Hindlimb muscle (tissue), 1 donor: ENCODE measurements at places on chromosomes 11 and 22.

GRCh38 chr11:110196241-110196754 lies 100.1 kb downstream of the RDX start:
- no peak for DNase-seq

GRCh38 chr22:21945453-21946261 lies 7.0 kb downstream of the PPM1F start:
- no peak for DNase-seq

DNA sequence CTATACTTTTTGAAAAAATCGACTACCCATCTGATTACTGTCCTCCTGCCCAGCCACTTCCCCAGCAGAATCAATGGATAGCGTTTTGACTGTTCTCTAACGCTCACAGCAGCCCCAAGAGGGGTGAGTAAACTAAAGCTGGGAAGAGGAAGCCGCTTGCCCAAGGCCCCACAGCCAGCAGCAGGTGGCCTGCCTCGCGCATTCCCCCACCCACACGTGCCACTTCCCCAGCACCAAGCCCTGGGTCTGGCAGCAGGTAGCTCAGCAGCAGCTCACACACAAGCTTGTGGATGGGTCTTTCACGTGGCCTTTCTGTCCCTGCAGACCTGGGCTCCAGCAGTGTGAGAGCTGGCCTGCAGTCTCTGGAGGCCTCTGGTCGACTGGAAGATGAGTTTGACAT lies 34.3 kb downstream of the TOM1 start:
- DNase-seq = no peak

DNA sequence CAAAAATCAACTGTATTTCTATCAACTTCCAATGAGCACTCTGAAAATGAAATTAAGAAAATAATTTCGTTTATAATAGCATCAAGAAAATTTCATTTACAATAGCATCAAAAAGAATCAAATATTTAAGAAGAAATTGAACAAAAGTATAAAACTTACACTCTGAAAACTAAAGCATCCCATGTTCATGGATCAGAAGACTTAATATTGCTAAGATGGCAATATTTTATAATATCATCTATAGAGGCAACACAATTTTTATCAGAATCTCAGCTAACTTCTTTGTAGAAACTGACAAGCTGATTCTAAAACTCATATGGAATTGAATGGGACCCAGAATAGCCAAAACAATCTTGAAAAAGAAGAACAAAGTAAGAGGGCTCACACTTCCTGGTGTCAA lies 19.9 kb downstream of the NUP160 start:
- no peak for DNase-seq

DNA sequence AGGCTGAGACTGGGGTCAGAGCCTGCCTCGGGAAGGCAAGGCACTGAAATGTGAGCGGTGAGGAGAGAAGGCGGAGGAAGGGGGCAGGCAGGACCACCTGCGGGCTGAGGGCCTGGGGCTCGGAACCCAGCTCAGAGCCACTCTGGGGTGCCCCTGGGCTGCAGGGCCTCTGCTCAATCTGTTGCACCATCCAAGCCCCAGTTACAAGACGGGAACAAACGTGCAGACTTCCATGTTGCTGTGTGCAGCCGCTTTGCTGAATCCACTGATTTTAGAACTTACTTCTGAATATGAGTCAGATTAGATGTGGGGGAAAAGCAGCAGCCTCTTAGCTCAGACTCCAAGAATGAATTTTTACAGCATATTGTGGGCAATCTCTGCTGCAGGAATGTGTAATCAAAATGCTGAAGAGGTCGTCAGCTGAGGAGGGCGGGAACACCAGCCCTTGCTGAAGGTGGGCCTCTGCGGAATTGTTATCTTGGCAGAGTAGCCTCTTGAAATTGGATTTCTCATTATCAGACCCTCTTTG lies 21.6 kb downstream of the PARVG start:
- DNase-seq = no peak

- no peak for DNase-seq
Measured at GRCh38 chr11:100827934-100828661, 141.0 kb downstream of the ARHGAP42 start.

- DNase-seq = no peak
Measured at GRCh38 chr22:48675830-48676145, 1151.9 kb downstream of the BRD1 start.

- no peak for DNase-seq
Measured at GRCh38 chr11:71447791-71448256, 369 bp downstream of the DHCR7 start.

DNA sequence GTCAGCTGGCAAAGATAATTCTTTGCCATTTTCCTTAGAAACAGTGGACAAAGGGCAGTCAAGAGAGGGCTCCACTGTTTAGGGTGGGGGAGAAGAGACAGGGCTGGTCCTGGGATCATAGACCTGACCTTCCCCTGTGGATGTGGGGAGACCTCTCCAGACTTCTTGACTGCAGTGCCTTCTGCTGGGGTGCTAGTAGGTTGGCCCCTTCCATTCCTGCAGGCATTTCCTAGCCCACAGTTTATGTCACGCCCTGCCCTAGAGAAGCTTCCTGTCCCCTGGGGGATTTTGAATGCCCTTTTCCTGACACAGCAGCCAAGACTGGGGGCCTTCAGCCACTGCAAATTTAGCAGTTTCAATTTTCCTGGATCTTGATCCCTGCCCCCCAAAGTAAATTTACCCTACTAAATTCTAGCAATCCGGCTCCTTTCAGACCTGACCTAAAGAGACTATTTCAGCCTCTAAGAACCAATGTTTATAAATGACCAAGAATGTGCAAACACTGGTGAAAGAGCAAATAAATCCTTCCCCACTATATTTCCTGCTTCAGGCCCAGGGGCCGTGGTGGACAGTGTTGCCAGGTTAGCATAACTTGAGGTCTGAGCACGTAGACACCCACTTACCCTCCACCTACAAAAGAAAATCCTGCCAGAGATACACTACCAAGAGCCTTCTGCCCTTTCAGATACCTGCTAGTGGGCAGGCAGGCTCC lies 58.4 kb downstream of the PPFIBP2 start:
- DNase-seq = no peak

DNA sequence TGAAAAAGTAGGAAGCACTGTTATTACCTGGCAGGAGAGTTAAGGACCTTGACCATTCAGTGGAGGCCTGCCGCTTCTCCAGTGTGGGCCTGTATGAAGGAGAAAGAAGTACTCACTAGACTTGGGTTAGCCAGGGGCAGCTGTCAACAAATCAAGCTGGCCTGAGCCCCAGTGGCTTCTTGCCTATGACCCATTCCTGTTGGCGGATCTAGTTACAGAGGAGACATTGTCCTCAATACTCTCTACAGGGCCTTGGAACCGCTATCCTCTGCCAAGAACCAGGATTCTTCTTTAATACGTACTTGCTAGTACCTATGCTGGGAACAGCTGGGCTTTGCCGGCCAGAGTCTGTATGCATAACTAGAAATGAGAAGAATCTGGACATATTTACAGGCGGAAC lies 68.1 kb downstream of the ALX4 start:
- no peak for DNase-seq

GRCh38 chr22:25410849-25411248 lies 153.6 kb upstream of the GRK3 start:
- DNase-seq = no peak

GRCh38 chr11:99366546-99366945 lies 345.8 kb downstream of the CNTN5 start:
- no peak for DNase-seq

DNA sequence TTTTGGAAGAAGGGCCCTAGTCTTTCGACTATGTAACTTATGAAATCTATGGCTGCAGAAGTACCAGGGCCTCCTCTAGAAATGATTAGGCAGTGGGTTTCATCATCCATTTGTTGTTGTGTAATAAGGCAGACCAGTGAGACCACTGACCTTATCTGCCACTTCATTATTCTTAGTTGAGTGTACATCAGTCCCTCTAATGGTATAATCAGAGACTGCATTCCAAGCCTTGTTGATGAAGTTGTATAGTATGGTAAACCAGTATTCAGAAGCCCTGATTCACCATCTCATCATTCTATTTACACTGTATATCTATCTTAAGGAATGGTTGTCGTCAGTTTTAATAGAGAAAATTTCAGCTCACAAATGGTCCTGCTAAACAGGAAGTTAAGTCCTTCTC lies 32.2 kb upstream of the GRIA4 start:
- DNase-seq = peak; percentile 0

DNA sequence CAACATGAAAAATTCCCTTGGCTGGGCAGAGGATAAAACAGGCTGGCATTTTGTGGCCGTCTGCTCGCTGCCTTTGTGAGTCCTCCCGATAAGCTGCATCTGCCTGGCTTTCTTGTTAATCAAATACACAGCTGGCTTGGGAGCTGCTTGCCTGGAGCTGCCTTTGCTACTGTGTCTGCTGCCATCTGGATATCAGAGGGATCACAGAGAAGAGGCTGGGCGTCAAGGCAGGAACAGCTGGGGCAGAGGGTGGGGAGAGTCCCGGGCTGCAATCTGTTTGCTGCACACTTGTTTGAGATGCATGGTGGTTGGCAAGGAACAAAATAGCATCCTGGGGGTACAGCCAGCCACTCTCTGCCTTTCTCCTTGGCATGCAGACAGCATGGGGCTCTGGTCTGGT lies 36.0 kb downstream of the COMMD9 start:
- peak; percentile 26 for DNase-seq

GRCh38 chr11:41784513-41785335 lies 325.3 kb upstream of the LRRC4C start:
- DNase-seq = no peak

GRCh38 chr22:17237038-17237668 lies 17.9 kb upstream of the ADA2 start:
- peak; percentile 26 for DNase-seq

- DNase-seq = peak; percentile 53
Measured at GRCh38 chr11:121318848-121319834, 26.6 kb downstream of the SC5D start.

DNA sequence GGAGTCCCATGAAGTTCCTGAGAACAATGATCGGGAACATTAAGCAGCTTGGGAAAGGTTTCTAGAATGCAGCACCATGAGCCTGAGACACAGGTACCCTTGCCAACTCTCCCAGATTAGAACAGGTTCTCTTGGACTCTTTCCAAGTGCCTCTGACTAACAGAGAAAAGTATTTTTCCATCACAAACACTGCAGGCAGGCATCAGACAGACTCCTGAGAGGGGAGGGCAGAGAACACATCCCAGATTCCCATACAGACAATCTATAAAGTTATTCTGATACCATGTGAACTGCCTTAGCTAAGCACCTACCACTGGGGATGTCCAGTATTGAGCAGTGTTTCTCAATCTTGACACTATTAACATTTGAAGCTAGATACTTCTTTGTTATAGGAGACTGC lies 27.3 kb downstream of the SERGEF start:
- DNase-seq = no peak

GRCh38 chr22:43333156-43333555 lies 10.0 kb downstream of the SCUBE1 start:
- no peak for DNase-seq

- DNase-seq = no peak
Measured at GRCh38 chr22:44259366-44260215, 53.2 kb downstream of the SHISAL1 start.

- DNase-seq = no peak
Measured at GRCh38 chr11:19560156-19560555, 152.5 kb upstream of the NAV2 start.

DNA sequence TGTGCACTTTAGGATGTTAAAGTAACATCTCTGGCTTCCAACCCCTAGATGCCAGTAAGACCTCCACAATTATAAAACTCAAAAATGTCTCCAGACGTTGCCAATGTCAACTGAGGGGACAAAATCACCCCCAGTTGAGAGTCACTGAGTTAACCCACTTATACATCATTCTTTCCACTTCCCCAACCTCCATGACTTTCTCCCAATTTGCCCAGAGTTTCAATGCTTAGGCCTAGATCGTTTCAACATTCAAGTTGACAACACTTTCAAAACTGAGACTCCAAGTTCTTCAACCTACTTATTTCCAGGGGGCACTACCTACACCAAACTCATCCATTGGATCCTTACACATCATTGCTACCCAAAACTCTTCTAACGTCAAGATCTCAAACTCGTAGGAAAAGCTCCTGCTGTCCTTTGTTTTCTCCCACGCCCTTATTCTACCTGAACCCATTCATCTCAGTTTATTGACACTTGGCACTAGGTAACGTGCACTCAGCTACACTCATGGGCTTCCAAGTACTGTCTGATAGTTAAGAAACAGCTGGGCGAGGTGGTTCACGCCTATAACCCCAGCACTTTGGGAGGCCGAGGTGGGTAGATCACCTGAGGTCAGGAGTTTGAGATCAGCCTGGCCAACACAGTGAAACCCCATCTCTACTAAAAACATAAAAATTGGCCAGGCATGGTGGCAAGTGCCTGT lies 24.5 kb downstream of the RBFOX2 start:
- DNase-seq = no peak

- peak; percentile 87 for DNase-seq
Measured at GRCh38 chr22:27094633-27095308, 437.4 kb downstream of the MIAT start.

DNA sequence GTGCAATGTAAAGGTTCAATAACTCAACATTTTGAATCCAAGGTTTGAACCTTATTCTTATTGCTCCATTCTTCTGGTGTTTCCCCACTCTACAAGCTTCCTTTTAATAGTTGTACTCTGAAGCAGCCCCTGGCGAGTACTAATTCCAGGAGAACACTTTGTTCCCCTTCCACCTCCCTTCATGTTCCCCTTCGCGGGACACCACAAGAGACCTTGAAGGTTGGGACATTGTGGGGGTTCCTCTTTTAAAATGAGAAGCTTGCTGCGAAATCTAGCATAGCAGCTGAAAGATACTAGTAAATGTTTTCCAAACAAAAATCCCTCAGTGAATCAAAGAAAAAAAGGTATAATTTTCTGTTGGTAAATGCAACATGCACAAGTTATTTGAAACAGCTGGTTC lies 626.3 kb upstream of the LRRC4C start:
- DNase-seq = no peak

GRCh38 chr11:99423428-99423983 lies 402.8 kb downstream of the CNTN5 start:
- no peak for DNase-seq

DNA sequence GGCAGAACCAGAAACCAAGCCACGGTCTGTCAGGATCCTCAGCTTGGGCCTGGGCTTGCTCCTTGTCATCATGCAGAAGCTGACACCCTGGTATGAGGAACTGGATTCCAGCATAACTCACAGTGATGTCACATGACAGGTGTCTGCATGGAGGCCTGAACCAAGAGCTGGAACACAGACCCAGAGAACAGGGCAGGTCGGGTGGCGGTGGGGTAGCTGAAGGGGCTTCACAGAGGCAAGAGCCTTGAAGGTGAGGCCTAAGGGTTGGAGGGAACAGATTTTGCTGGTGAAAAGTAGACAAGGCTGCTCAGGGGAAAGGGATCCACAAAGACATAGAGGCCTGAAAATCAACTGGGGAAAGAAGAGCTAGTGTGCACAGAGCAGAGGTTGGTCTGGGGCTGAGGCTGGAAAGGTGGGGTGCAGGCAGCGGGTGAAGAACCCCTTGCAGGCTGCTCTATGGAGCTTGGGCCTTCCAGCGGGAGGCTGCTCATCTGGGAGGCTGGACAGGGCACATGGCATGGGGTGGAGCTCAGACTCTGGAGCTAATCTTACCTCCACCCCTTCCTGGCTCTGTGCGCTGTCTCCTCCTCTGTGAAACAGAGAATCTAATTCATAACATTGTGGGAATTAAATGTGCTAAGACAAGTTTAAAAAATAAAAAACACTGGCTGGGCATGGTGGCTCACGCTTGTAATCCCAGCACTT lies 18.4 kb upstream of the RPS3 start:
- DNase-seq = no peak
